ENCODE measurements at places on chromosomes 1 and 21.

GRCh38 chr1:33902486-33903209, 38.8 kb downstream of the HMGB4 start:
- no peak for DNase-seq

- DNase-seq, result no peak
Observed at GRCh38 chr1:169858467-169858866, 35.2 kb downstream of the SCYL3 start.

- DNase-seq, result peak; percentile 18
Observed at GRCh38 chr1:32612189-32612881, 38.0 kb downstream of the ZBTB8OS start.

DNA sequence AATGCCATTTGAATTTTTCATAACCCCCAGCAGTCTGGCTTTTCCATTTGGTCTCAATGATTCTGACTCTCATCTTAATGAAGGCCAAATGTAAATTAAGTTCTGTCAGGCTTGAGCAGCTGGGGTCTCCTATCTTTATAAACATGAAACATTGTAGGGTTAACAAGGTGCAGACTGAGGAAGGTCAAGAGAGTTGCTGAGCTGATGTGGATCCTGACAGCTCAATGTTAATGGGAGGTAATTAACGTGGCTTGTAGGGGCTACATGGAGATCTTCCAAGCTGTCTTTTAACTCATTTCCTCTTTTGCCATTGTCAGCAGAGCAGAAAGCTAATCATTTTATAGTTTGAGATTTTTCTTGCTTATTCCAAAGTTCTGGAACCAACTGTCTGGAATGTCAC, 55.2 kb downstream of the FGGY start:
- no peak for DNase-seq

Data from activated gamma-delta T cell treated with Interleukin-2 at 50 U/mL for 16 hours (primary cell).